Caco-2 (cell line): ENCODE measurements at places on chromosomes 2 and 18. TPM values are rescaled to one million over a fixed set of nuclear protein-coding genes. Genes with fewer than 3 reads are reported as not detected.

Gene CCDC85A
- not detected in 2 replicates for total RNA-seq

Gene NXPH2
- total RNA-seq: not detected in 2 replicates

Gene CIDEA
- total RNA-seq: not detected in 2 replicates

Gene TP53I3
- 24.8 and 28.1 TPM in 2 replicates for total RNA-seq

Gene ZNF521
- total RNA-seq: 0.09 TPM in 1 of 2 replicates, not detected in the other

Gene FLACC1
- 0.86 and 0.91 TPM in 2 replicates for total RNA-seq

Gene VSNL1
- 0.43 and 0.60 TPM in 2 replicates for total RNA-seq

Gene CNGA3
- not detected in 2 replicates for total RNA-seq

Gene STON1
- total RNA-seq: 1.5 and 1.8 TPM in 2 replicates

Gene RBM43
- 1.4 and 1.6 TPM in 2 replicates for total RNA-seq

- H3K27ac ChIP-seq: no peak overlapping the region
- no peak overlapping the region for H3K4me3 ChIP-seq
- no peaks in the 10 kb centered on the region for H3K4me1 ChIP-seq
- H3K36me3 ChIP-seq: no peaks in the 10 kb centered on the region
- no peaks in the 10 kb centered on the region for H3K27me3 ChIP-seq
Measured at GRCh38 chr2:164609790-164610189, 11.5 kb downstream of the GRB14 start.

DNA sequence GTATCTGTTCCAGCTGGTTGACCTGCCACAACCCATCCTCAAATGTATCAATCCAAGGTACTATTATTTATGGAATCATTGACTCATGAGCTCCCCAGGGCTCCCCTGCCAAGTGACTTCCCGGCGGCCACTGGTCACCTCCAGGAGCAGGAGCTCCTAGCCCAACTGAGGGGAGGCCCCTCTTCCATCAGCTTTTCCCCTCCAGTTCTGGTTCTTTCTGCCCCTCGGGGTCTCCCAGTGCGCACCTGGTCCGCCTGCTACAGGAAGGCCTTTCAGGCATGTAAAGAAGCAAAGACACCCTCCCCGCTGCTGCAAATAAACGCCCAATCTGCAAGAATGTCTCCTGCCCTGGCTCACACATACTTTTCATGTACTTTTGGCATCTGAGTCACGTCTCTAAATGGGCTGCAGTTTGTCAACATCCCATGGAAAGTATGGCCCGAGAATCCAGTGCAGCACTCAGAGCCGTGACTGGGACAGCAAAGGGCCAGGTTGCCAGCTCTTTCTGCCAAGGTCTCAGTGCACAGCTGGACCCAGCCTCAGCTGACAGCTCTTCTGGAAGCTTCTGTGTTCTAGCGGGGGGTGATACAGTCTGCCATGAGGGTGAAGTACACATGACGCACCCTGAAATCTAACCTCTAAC is 41.4 kb downstream of the KLHL29 start:
- H3K36me3 ChIP-seq: no peaks in the 10 kb centered on the region
- no peak overlapping the region for H3K27ac ChIP-seq
- DNase-seq: no peak
- H3K27me3 ChIP-seq: no peaks in the 10 kb centered on the region
- no peak overlapping the region for H3K4me3 ChIP-seq

DNA sequence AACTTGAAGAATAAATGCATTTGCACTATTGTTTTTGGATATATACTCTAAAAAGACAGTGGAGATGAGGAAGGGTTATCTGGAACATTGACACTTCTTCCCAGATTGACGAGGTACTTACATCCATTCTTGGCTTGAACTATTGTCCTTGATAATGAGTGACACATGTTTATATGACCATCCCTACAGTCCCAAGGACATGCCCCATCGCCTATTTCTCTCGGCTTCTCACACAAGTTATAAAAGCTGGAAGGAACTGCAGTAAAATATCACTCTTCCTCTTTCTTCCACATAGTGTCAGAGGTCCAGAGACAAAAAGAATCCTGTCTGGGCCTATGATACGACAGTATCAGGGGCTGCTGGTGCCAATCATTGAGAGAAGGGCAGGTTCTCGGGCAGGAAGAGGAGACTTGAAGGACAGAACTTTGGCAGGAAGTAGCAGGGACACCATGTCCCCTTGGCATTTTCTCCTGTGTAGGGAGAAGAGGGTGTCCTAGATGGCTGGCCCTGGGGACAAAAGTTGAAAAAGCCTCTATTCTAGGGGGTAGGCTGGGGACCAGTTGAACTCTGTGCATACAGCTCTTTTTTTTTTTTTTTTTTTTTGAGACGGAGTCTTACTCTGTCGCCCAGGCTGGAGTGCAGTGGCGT is 5.8 kb upstream of the CABLES1 start:
- no peaks in the 10 kb centered on the region for H3K27me3 ChIP-seq
- peaks cover 38% of the 10 kb centered on the region for H3K4me1 ChIP-seq
- H3K27ac ChIP-seq: no peak overlapping the region
- DNase-seq: no peak

DNA sequence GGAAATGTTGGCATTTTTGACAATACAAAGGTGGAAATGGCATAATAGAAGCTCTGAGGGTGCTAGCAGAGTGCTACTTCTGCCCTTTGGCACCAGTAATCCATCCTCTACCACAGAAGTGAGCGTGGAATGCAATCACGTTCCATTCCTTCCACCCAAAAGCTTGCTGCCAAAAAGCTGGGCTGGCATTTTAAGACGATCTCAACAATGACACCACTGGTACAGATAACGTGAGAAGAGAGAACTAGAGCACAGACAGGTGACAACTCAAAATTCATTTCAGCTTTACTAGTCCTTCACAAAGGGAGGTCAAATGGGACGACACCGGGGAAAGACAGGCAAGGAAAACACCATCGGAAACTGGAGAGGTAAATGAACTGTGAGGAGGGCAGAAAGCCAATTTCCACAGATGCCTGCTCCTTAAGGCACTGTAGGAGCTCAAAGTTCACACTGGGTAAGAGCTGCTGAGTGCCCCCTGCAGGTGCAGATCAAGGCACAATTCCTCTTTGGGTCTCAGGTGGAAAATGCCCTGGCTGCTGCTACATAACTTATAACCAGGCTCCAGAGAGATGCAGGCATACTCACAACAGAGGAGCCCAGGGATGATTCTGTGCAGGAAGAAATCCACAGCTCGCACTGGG is 50.7 kb upstream of the RNU4ATAC start:
- no peaks in the 10 kb centered on the region; the same call in 1 of the 2 replicates for H3K36me3 ChIP-seq
- no peak overlapping the region for H3K27ac ChIP-seq
- no peaks in the 10 kb centered on the region for H3K27me3 ChIP-seq
- peak; percentile 40 for DNase-seq

DNA sequence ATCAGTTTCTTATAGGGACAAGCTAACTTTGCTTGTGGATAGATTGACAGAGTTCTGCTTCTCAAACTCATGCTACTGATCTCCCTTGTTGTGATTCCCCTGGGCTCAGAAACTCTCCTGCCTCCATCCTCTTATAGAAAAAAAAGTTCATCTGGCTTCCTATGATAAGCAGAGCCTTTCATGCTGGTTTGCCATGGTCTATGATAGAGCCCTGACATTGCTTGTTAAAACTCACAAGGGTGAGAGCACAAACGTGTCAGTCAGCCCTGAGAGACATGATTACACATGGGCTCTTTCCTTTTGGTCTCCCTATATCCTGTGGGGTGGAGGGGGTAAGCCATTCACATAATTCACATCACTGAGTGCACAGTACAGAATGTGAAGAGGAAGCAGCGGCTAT is 121.8 kb downstream of the TDRD15 start:
- no peak for DNase-seq
- H3K36me3 ChIP-seq: no peaks in the 10 kb centered on the region
- no peak overlapping the region for H3K4me3 ChIP-seq
- H3K27ac ChIP-seq: no peak overlapping the region
- H3K27me3 ChIP-seq: no peaks in the 10 kb centered on the region

DNA sequence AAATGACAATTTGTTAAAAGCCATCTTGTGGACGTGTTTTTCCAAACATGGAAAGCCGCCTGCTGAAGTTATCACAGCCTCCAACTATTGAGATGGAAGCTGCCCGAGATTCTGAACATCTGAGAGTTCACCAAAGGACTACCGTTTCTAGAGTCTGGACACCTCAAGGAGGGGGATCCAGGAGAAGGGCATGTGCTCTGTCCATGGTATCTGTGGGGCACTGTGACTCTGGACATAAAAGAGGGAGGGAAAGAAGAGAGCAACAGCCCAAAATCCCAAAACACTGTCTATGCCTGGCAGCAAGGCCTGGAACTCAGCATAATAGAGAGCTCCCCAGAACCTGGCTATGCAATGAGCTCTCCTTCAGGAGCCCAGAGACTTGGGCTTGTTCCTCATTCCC is 319.9 kb downstream of the EN1 start:
- no peak overlapping the region for H3K27ac ChIP-seq
- H3K36me3 ChIP-seq: no peaks in the 10 kb centered on the region
- no peak for DNase-seq
- no peaks in the 10 kb centered on the region for H3K27me3 ChIP-seq
- no peaks in the 10 kb centered on the region for H3K4me1 ChIP-seq

- no peak for DNase-seq
- H3K4me3 ChIP-seq: no peak overlapping the region
- H3K27ac ChIP-seq: no peak overlapping the region
Measured at GRCh38 chr2:186947516-186947915, 98.5 kb upstream of the ZSWIM2 start.

- no peaks in the 10 kb centered on the region for H3K27me3 ChIP-seq
- H3K4me3 ChIP-seq: no peak overlapping the region
- no peak overlapping the region for H3K27ac ChIP-seq
- no peaks in the 10 kb centered on the region for H3K36me3 ChIP-seq
- H3K4me1 ChIP-seq: no peaks in the 10 kb centered on the region
- no peak for DNase-seq
Measured at GRCh38 chr2:197993830-197994229, 189.4 kb downstream of the PLCL1 start.

GRCh38 chr2:216306868-216307267 is 65.4 kb downstream of the MARCHF4 start:
- H3K4me1 ChIP-seq: no peaks in the 10 kb centered on the region
- no peak for DNase-seq
- H3K36me3 ChIP-seq: no peaks in the 10 kb centered on the region
- H3K27ac ChIP-seq: no peak overlapping the region

- no peaks in the 10 kb centered on the region for H3K27me3 ChIP-seq
- no peak overlapping the region for H3K27ac ChIP-seq
- H3K4me3 ChIP-seq: no peak overlapping the region
- DNase-seq: no peak
- no peaks in the 10 kb centered on the region for H3K36me3 ChIP-seq
Measured at GRCh38 chr2:147479358-147479757, 365.5 kb upstream of the ACVR2A start.

- no peaks in the 10 kb centered on the region for H3K36me3 ChIP-seq
- H3K4me1 ChIP-seq: peaks cover 34% of the 10 kb centered on the region
- no peak overlapping the region for H3K4me3 ChIP-seq
- H3K27ac ChIP-seq: peak overlapping the region; percentile 69
- no peaks in the 10 kb centered on the region for H3K27me3 ChIP-seq
- peak; percentile 63 for DNase-seq
Measured at GRCh38 chr2:9102861-9103662, 99.6 kb upstream of the MBOAT2 start.

GRCh38 chr2:219676586-219676985 is 49.2 kb downstream of the SLC4A3 start:
- no peaks in the 10 kb centered on the region for H3K27me3 ChIP-seq
- H3K4me1 ChIP-seq: no peaks in the 10 kb centered on the region
- no peak overlapping the region for H3K4me3 ChIP-seq
- no peak overlapping the region for H3K27ac ChIP-seq

GRCh38 chr18:34866310-34866709 is 156.2 kb downstream of the DTNA start:
- no peaks in the 10 kb centered on the region for H3K36me3 ChIP-seq
- H3K4me1 ChIP-seq: no peaks in the 10 kb centered on the region
- no peak overlapping the region for H3K4me3 ChIP-seq
- no peak for DNase-seq

GRCh38 chr2:180017784-180018183 is 10.7 kb upstream of the CWC22 start:
- H3K4me3 ChIP-seq: no peak overlapping the region
- H3K27ac ChIP-seq: no peak overlapping the region
- no peaks in the 10 kb centered on the region for H3K4me1 ChIP-seq
- H3K27me3 ChIP-seq: no peaks in the 10 kb centered on the region

DNA sequence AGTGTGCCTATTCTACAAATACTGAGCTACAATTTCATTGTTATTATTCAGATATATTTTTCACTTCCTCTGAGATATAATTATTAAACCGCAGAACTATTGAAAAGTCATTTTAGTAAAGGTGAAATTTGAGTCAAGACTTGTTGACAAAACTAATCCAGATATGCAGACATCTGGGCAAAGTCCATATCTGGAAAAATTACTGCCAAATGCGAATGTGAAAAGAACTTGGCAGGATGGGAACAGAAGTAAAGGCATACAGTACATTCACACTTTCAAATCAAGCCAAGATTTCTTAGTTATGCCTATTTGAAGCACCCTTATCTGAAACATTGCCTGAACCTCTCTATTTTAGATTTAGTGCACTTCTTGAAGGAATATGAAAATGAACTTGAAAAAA is 923.6 kb downstream of the CCDC85A start:
- DNase-seq: no peak
- no peaks in the 10 kb centered on the region for H3K27me3 ChIP-seq
- H3K36me3 ChIP-seq: no peaks in the 10 kb centered on the region
- peaks cover 6% of the 10 kb centered on the region; the same call in 1 of the 2 replicates for H3K4me1 ChIP-seq
- no peak overlapping the region for H3K4me3 ChIP-seq
- no peak overlapping the region for H3K27ac ChIP-seq

GRCh38 chr2:121076498-121076820 is 208.5 kb downstream of the TFCP2L1 start:
- H3K27ac ChIP-seq: no peak overlapping the region
- no peaks in the 10 kb centered on the region for H3K36me3 ChIP-seq
- no peak overlapping the region for H3K4me3 ChIP-seq
- peaks cover 20% of the 10 kb centered on the region for H3K4me1 ChIP-seq
- H3K27me3 ChIP-seq: no peaks in the 10 kb centered on the region
